ENCODE measurements at places on chromosomes 5 and 9.

GRCh38 chr9:127606043-127606442, 6.0 kb upstream of the STXBP1 start:
- DNase-seq, result no peak

DNA sequence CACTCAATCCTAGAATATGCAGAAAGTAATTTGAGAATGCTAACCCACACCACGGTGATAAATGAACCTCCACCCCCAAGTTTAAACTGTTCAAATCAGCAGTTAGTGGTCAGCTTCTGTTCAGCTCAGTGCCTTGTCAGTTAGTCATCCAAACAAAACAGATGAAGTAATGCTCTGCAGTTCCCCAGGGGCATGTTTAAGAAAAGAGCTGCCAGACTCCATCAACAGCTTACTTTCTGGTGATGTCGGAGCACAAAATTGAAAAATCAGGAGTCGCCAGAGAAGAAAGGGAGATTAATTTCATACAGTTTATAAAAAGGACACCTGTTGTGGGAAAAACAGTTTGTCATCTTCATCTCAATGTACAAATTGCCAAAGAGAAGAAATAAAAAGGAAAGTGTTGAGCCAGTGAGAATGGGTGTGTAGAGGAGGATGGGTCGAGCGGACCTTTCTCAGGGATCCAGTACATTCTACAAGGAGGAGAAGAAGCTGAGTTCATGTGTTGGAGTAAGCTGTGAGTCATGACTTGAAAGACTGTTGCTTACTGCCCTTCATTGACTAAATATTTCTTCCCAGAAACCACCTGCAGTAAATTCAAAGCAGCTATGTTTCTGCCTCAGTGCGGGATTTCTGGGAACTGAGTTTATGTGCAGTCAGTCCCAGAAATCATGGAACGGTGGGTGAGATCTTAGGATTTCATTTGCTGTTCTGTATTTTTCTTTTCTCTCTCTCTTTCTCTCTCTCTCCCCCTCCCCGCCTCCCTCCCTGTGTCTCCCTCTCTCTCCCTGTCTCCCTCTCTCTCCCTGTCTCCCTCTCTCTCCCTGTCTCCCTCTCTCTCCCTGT, 13.7 kb downstream of the TRIO start:
- DNase-seq, result peak; percentile 99

- DNase-seq, result no peak
Observed at GRCh38 chr9:2962471-2963172, 118.7 kb upstream of the PUM3 start.

- no peak for DNase-seq
Observed at GRCh38 chr5:72369711-72370110, 49.5 kb downstream of the PTCD2 start.

- DNase-seq, result no peak
Observed at GRCh38 chr5:171978016-171978415, 28.4 kb downstream of the FBXW11 start.

GRCh38 chr5:79255786-79256557, 20.0 kb downstream of the JMY start:
- peak; percentile 52 for DNase-seq

GRCh38 chr9:127077644-127077946, 44.8 kb downstream of the ANGPTL2 start:
- DNase-seq, result no peak

DNA sequence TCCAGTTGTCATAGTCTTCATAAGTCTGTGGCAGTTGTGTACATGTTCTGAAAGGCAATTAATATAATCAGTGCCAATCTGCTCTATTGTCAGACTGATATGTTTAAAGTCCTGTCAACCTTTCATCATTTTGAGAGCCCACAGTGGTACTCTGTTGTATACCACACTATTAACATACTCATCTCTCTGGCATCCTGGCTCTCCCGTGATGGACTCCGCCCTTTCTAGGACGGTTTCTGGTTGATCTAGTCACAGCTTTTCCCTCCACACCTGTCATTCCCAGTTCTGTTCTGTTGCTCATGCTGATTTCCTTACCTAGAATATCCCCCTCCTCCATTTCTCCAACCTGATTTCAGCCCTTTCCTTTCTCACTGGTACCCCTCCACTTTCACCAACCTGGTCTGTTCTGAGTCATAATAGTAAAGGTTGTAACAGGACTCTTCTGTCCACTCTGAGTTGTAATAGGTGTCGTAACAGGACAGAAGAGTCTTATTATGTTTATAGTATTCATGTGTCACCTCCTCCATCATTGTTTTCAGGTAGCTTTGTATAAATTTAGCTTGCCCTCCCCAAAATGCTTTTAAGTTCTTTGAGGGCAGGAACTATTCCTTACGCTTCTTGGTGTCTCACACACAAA, 4.1 kb downstream of the PTCD2 start:
- DNase-seq, result peak; percentile 31

DNA sequence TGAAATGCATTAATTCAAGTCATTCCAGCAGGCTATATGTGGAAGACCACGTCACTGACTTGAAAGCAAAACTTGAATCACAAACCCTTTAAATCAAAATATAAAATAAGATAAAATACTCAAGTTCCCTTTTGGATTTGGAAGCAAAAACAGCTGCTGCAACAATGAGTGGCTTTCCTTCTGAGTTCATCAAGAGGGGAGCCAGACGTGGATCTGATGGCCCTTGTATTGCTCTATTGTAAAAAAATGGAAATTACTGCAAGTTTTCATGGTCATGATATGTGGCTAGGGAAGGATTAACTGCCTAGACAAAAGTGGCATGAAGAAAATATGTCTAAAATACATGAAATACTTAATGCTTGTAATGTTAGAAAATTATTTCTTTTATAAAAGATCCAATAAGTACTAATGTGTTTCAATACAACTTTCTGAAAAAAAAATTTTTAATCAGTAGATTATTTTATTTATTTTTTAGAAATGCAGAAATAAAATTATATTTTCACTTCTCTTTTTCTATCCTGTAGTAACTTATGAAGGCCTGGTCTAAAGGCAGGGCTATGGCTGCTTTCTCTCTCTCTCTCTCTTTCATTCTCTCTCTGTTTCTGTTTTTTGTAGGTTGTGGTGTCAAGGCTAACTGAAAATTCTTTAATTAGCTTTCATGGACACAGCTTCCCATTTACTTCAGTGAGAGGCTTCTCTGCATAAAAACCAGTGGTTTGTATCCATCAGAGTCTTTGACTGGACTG, 24.0 kb downstream of the LIX1 start:
- DNase-seq, result no peak

- DNase-seq, result peak; percentile 90
Observed at GRCh38 chr5:96297290-96297689, 135.8 kb downstream of the PCSK1 start.

- no peak for DNase-seq
Observed at GRCh38 chr5:10649666-10650380, 86.0 kb downstream of the ANKRD33B start.

DNA sequence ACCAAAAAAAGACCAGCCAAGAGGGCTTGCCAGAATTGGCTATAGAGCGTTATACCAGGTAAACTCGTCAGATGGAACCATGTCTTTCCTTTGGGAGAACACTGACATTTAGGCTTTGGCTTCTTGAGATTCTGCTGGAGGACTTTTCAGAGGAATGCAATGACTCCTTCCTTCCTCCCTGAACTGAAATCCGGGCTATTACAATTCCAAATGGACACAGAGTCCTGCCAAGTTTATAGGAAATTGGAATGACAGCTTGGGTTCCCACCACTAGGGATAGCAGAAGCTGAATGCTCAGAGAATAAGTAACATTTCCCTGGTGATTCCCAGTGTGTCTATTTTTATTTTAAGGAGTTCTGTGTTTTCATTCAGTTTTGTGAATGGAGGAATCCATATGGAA, 143.0 kb downstream of the FGF1 start:
- peak; percentile 80 for DNase-seq

- no peak for DNase-seq
Observed at GRCh38 chr5:142870532-142871362, 100.6 kb downstream of the ARHGAP26 start.

GRCh38 chr5:35383041-35383440, 152.8 kb upstream of the PRLR start:
- DNase-seq, result no peak

DNA sequence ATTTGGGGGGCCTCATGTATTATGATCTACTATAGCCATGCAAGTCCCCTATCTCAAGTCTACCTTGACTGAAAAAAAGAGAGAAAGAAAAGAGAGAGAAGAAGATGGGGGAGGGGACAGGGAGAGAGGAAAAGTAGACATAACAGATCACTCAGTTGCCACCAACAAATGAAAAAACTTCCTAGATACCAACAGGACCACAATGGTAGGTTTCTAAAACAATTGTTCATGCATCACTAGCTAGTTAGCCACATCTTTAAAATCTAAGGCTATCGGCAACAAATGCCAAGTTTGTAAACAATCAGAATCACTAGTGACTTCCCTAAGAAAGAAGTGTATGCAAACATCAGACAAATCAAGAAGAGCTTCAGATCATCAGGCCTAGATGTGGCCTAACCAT, 328.2 kb downstream of the BNC2 start:
- DNase-seq, result no peak

DNA sequence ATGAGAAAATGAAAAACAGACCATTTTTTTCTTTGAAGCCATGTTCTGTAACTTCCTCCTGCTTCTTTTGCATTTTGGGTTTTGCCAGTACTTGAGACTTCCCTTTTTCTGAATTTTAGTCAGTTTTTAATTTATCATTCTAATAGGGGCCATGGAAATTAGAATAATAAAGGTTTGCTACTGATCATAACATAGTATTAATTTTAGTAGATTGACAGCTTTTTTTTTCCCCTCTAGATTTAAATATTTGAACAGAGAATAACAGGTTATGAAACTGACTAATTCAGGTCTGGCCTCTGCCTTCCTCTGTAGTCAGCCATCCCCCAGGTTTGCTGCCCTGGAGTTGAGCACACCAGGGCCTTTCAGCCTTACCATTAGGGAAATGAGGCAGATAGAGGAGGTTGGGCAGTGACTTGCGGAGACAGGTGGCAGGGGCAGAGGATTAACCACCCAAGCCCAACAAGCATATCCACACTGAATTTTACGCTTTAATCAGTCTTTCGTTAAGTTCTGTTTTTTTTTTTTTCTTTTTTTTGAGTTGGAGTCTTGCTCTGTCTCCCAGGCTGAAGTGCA, 80.1 kb upstream of the TNFAIP8 start:
- DNase-seq, result no peak

- DNase-seq, result no peak
Observed at GRCh38 chr5:10861423-10861790, 100.4 kb upstream of the DAP start.

DNA sequence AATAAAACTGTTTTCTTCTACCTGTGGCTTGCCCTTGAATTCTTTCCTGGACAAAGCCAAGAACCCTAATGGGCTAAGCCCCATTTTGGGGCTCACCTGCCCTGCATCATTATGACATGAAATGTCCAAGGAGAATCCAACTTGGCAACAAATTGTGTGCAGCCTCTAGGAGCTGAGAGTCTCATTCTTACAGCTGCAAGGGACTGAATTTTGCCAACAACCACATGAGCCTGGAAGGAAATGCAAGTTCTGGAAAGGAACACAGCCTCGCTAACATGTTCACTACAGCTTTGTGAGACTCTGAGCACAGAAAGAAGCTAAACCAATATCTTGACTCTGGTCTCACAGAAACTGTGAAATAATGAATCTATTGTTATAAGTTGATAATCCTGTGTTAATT, 94.8 kb upstream of the CDH12 start:
- DNase-seq, result no peak

DNA sequence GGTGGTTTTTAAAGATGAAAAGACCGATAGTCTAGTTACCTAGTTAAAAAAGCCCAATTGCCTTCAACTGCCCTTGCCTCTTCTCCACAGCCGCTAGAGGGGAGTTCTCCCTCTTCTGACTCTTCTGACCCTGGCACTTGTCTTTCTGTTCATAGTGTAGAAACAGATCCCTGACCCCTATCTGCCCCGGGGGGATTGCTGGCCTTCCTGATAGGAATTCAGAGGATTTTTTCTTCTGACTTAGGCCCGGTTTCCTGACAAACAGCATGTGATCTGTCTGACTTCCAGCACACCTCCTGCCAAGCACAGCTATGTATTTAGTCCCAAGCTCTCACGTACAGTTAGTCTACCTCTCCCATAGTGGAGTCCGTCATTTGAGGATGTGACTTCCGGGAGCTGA, 5.0 kb upstream of the TMEM268 start:
- DNase-seq, result no peak

GRCh38 chr9:20023210-20023905, 234.5 kb upstream of the SLC24A2 start:
- DNase-seq, result no peak

DNA sequence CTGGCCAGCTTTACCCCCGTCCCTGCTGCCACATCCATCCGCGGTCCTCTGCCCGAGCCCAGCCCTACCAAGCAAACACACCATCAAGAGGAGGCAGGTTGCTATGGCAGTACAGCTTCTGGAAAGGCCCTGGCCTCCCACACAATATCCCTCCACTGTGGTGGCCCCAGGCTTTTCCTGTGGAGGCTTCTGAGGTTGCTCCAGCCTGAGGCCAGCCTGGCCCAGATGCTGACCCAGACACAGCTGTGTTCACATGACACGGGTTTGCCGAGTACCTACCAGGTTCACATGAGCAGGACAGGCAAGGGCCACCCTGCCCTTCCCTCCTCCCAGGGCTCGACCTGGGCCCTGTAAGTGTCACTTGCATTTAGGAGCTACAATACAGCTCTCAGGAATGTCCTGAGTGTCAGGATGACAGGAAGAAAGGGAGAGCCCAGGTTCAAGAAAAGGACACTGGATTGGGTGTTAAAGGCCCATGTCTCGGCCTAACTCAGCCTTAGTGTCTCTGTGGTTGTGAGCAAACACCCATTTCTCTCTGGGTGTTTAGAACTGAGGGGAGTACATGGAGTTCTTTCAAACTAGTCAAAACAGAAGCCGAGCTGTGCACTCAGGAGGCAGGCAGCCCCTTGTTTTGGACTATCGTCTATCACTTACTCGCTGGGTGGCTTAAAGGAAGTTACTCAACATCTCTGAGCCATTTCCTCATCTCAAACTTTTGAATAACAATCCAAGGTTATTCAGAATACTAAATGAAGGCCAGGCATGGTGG, 40.2 kb downstream of the NAIF1 start:
- DNase-seq, result no peak

DNA sequence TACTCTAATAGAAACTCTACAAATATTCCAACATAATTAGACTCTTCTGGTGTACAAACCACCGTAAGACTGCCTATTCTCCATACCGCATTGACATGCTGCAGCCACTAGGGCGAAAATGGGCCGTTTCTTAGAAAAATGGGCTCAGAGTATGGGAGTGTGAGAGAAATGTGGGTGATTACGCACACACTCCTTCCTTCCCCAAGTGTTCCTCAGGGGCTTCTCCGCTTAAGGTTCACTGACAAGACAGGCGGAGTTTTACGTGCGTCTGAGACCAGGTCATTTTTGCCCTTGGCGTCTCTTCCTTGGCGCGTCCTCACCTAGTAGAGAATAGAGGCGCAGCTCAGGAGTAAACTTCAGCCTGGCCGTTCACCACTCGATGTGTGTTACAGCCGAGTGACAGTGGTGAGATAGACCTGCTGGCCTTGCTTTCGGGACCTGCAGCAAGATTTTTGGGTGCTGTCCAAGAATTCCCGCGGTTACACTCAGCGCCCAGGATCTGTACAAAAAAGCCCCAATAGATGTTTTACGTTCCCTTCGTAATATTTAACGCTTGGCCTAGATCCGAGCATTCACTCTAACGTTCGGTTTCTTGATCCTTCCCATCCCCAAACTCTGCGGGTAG, 1.8 kb upstream of the NTRK2 start:
- peak; percentile 19 for DNase-seq

GRCh38 chr9:104386425-104387069, 117.5 kb upstream of the OR13F1 start:
- DNase-seq, result peak; percentile 57

- DNase-seq, result peak; percentile 98
Observed at GRCh38 chr9:130446101-130446861, 1.5 kb downstream of the ASS1 start.
